ENCODE measurements at places on chromosomes 2 and 18.

DNA sequence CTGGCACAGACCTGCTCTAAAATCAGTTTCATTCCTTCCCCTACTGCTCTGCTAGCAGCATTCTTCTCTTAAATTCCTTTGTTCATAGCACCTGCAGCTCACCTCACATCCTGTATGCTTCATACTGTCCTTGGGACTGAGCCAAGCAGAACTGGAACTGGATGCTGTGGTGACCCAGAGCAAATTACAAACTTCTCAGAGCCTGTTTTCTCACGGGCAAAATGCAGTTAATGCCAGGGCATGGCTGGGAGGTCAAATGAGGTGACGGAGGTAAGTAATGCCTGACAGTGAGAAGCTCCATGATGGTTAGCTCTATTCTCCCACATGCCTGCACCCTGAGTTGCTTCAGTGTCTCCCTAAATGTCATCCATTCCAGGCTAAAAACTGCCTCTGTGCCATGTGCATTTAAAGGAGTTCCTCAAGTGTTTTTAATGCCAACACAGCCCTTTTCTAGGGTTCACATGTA is 29.7 kb downstream of the C2orf42 start:
- no peak for DNase-seq

- no peak for DNase-seq
Observed at GRCh38 chr2:236262238-236262637, 2.0 kb downstream of the ASB18 start.

- DNase-seq, result no peak
Observed at GRCh38 chr2:104428155-104428554, 425.8 kb upstream of the POU3F3 start.

- no peak for DNase-seq
Observed at GRCh38 chr2:62459106-62459505, 46.9 kb downstream of the TMEM17 start.

GRCh38 chr2:195410074-195410671 is 246.9 kb upstream of the SLC39A10 start:
- no peak for DNase-seq

DNA sequence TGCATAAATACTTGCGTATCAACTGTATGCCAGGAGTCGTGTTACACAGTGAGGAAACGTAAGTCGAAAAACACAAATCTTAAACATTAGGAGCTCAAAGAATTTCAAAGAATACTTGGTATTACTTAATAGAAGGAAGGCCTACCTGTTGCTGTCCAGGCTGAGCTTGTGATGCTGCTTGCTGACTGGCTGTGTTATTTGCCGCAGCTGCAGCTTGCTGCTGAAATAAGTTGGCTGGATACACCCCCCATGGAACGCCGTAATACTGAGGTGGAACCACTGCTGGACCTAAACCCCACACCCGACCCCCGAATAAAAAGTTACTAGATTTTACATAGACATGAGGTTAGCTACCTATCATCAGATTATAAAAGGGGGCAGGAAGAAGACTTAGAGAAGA is 56.4 kb downstream of the PUM2 start:
- no peak for DNase-seq

GRCh38 chr2:72757177-72757775 is 68.6 kb downstream of the EXOC6B start:
- DNase-seq, result no peak

- no peak for DNase-seq
Observed at GRCh38 chr18:79578396-79579260, 101.0 kb upstream of the CTDP1 start.

DNA sequence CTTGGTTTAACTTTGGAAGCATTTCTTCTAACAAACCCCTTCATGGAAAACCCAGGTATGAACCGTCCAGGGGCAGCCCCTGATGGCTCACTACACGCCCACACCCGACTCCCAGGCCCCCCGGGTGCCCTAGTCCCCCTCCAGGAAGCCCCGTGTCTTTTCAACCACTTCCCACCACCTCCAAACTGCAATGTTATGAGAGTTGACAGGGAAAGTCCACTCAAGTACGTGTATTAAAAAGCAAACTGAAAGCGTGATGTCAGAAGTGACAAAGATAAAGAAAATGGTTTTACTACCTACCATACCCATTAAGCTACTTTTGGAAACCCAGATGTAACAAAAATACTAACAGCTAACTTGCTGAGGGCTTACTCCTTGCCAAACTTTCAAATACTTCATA is 51.5 kb downstream of the L3MBTL4 start:
- no peak for DNase-seq

GRCh38 chr2:220153118-220153517 is 525.7 kb downstream of the SLC4A3 start:
- no peak for DNase-seq

DNA sequence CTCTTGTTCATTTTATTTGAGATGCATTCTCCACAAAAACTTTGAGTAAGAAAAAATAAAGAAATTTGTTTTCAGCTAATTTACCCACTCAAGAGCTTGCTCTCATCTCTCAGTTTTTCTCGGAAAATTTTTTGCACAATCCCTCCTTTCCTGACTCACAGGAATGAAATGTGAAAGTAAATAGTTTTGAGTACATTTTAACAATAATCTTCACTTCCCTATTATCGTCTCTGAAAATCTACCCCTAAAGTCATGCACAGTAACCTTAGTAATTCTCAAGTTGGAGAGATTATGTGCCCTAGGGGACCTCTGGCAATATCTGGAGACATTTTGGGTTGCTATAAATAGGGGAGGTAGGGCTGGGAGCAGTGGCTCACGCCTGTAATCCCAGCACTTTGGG is 2.6 kb downstream of the CYB5A start:
- no peak for DNase-seq

DNA sequence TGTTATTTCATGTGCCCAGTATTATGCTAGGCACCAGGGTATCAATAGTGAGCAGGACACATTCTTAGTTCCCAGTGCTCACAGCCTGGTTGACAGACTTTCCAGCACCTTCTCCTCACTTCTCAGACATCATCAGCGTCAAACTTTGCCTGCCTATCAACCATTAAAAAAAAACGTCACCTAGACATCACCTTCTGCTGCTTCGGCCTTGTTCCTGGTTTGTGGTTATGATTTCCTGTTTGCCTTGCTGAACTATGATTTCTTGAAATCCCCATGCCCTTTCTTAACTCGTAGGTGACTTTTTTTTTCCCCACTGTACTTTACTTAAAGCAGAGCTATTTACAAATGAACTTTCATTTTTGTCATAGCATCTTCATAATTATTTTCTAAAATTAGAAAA is 60.4 kb upstream of the NABP1 start:
- no peak for DNase-seq

DNA sequence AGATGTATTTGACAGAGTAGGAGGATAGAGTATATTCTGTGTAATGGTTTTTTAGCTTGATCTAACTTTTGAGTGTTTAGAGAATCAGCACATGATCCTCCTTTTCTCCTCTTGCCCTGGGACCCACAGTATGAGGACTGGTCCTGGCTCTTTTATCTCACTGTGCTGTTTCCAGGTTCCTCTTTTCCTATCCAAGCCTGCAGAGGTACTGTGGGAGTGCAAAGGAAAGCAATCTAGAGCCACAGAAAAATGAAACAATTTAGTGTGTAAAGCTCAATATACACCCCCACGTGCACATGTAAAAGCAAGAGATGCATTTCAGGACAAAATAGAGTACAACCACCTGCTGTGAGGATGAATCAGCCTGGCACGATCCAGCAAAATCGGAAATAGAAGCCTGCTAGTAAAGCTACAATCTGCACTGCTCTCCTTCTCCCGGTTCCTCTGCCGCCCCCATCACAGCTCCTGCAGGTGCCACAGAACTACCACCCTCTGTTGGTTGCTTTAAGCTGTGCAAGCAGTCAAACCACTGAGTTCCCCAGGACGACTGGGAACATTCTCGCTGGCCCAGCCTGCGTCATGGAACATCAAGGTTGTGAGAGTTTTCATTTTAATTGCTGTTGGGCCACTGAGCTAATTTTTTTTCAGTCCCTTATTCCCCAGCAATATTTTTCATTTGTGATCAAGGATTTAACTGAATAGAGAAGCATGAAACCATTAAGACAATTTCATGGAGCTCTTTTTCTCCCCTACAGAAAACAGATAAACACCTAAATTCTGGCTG is 47.8 kb upstream of the MAPRE3 start:
- DNase-seq, result no peak

DNA sequence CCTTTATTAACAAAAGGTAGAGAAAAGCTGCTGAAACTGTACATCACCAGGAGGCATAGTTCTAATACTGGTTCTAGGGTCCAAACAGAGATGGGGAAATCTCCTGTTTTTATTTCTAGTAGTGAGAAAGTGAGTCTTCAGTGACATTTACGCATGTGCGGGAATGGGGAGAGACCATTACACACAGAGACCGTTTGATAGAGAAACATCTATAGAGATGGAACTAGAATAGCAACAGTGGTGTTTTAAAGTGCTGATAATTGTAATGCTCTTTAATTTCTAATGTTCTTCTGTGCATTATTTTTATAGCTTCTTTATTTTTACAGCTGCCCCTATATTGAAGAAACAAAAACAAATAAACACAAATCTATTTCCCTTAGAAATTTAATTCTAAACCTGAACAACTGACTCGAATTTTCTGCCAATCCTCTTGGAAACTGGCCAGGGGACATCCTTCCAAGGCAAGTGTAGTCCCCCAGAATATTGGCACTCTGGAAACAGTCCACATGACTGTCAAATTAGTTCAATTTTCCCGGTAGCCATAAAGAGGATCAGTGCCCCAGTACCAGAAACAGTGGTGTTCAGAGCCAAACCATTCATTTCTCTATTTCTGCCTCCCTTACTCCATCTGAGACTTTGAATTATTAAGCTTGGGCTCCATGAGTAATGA is 260.9 kb downstream of the ICOS start:
- no peak for DNase-seq

DNA sequence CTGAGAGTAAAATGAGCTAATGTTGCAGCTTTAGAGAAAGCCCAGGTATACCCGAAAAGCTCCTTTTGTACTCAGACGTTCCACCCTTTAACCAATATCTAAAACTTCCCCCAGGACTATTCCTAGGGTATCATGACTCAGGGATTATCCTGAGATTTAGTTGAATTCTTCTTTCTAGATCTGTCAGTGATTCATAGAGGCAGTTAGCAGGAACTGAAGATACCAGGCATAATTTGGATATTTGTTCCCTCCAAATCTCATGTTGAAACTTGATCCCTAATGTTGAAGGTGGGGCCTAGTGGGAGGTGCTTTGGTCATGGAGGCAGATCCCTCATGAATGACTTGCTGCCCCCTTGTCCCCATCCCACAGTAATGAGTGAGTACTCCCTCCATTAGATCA is 161.2 kb upstream of the LRP1B start:
- DNase-seq, result no peak

GRCh38 chr2:184597571-184597991 is 748 bp upstream of the ZNF804A start:
- DNase-seq, result no peak

GRCh38 chr18:25630682-25631081 is 278.7 kb upstream of the ZNF521 start:
- no peak for DNase-seq

- no peak for DNase-seq
Observed at GRCh38 chr2:196249860-196250259, 78.5 kb upstream of the STK17B start.

DNA sequence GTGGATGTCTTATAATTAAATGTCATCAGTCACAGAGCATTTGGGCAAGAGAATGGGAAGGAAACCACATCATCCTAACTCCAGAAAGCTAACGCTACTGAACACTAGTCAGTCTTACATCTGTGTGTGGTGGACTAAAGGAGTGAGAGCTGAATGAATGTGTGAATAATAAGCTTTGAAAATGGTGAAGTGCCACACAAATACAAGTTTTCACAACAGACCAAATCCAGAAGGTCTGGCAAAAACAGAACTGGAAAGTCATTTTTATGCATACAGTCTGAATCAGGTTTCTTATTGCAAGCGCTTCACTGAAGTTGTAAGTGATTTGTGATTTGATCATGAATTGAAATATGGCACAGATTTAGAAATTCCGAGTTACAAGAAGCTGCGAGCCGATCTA is 175.7 kb downstream of the ZNF516 start:
- DNase-seq, result no peak

DNA sequence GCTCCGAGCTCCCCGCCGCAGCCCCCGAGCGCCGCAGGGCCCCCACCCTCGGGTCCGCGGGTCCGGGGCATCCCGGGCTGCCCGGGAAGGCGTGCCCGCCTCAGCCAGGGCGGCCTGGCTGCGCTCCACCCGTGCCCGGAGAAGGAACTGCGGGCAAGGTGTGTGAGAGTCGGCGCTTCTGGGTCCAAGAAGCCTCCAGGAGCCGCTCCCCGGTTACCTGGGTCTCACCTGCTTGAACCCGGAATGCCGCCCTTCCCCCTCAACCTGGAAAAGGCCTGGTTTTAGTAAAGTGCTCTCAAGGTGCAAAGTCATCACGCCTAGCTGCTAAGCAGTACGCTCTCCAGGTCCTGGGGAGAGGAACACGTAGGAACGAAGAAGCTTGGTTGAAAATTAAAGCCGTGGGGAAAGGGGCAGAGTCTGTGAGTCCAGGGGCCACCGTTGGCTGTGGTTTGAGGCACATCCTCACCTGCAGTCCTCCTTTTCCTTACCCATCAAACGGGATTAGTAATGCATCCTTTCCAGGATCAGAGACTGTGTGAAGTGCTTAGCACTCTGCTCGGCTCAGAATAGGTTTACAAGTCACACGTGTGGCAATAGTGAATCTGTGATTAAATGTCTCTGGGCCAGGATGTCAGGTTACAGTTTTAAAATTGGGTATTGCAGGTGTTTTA is 1.2 kb downstream of the ASAP2 start:
- no peak for DNase-seq

GRCh38 chr2:210230984-210231383 is 5.7 kb upstream of the ACADL start:
- DNase-seq, result no peak

- DNase-seq, result no peak
Observed at GRCh38 chr2:215136669-215137328, 1.6 kb downstream of the ABCA12 start.

- DNase-seq, result no peak
Observed at GRCh38 chr2:209426432-209426831, 2.6 kb downstream of the MAP2 start.

DNA sequence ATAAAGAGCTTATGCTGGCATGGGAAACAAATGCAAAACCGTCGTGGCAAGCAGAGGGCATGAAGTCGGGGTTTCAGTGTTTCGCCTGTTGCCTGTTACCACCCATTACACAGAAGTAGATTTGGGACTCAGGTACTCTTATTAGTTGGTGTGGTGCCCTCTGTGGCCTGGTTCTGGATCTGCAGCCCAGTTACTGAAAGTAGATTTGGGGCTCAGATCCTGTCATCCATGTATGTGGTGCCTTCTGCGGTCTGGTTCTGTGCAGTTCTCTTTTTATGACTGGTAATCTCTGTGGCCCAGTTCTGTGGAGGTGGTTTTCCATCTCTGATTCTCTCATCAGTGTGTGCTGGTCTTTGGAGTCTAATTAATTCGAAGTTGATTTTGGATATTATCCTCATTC is 45.2 kb downstream of the ADNP2 start:
- no peak for DNase-seq

- DNase-seq, result no peak
Observed at GRCh38 chr2:176491172-176491904, 222.1 kb downstream of the MTX2 start.

- DNase-seq, result no peak
Observed at GRCh38 chr18:26418225-26418624, 130.1 kb downstream of the KCTD1 start.
